ENCODE measurements at places on chromosomes 6 and 20. TPM values are rescaled to one million over a fixed set of nuclear protein-coding genes. Genes with fewer than 3 reads are reported as not detected.

Gene ARMC12
- 0.66 TPM for total RNA-seq

Gene KCNS1
- total RNA-seq: 0.32 TPM

Gene CPNE5
- 2.7 TPM for total RNA-seq

Gene STMND1
- total RNA-seq: not detected

Gene SESN1
- 20.0 TPM for total RNA-seq

Gene NOTCH4
- total RNA-seq: 0.37 TPM

All from T-helper 1 cell treated with Interleukin-12 subunit alpha and Interleukin-12 subunit beta and Interleukin-4 antibody, amounts not matched to agents 30 ng/mL and 1 ng/mL, for 36 hours (primary cell).